ENCODE measurements at places on chromosomes 3 and 15. TPM values are rescaled to one million over a fixed set of nuclear protein-coding genes. Genes with fewer than 3 reads are reported as not detected.
A peak's percentile ranks its signal among the peaks of the same experiment; 100 is the strongest.

GRCh38 chr15:86229936-86230335 lies 150.3 kb downstream of the AGBL1 start:
- H3K36me3 ChIP-seq, result no peaks in the 10 kb centered on the region
- no peak overlapping the region for H3K4me3 ChIP-seq
- no peaks in the 10 kb centered on the region for H3K27me3 ChIP-seq
- no peak for DNase-seq
- H3K27ac ChIP-seq, result no peak overlapping the region
- H3K4me1 ChIP-seq, result peaks cover 13% of the 10 kb centered on the region

DNA sequence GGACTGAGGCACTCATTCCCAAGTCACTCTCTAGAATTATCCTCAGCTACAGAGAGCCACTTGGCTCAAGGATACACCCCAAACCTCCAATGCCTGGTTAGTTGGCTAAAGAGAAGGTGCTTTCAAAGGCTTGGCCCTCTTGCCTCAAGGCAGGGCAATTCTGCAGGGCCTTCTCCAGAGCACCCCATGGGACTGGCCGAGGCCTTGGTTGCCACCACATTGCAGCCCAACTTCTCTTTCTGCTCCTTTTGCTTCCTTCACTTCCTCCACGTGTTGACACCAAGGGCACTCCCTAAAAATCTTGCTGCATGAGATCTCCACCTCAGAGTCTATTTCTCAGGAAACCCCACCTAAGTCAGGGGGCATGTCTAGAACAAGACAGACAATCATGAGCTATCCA lies 36.7 kb downstream of the MEGF11 start:
- no peak overlapping the region for H3K4me3 ChIP-seq
- H3K4me1 ChIP-seq, result peaks cover 5% of the 10 kb centered on the region

DNA sequence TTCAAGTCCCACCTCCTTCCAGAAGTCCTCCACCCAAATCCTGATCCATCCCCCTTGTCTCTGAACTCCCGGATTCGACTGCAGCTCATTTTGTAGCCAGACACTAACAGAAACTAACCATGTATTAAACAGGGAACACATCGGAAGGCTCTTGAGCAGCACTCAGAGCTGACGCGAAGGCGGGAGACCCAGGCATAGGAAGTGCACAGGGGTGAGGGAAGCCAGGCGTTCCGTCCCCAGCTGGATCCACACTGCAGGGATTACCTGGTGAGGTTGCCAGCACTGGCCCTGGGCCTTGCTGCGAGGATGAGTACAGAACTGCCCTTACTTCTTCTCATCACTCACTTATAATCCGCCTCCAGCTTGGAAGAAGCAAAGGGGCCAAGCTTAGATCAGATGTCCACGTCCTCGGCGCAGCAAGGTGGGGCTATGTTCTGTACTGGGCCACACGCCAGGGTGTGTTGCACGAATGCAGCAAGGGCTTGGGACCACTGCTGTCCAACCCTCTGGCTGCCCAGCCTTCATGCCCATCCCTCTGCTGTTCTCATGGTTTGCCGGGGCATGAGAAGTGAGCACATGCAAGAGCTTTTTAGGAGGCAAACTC lies 124.2 kb upstream of the SMAD3 start:
- H3K4me3 ChIP-seq, result no peak overlapping the region
- peaks cover 4% of the 10 kb centered on the region for H3K4me1 ChIP-seq
- peaks cover 6% of the 10 kb centered on the region for H3K27me3 ChIP-seq

GRCh38 chr3:111926266-111926676 lies 52.6 kb upstream of the ABHD10 start:
- H3K36me3 ChIP-seq, result no peaks in the 10 kb centered on the region
- peaks cover 4% of the 10 kb centered on the region for H3K4me1 ChIP-seq
- no peak for DNase-seq

- no peak overlapping the region for H3K4me3 ChIP-seq
- no peaks in the 10 kb centered on the region for H3K27me3 ChIP-seq
- no peaks in the 10 kb centered on the region for H3K36me3 ChIP-seq
- DNase-seq, result no peak
- H3K27ac ChIP-seq, result no peak overlapping the region
- H3K4me1 ChIP-seq, result peaks cover 14% of the 10 kb centered on the region
These were observed 414.6 kb upstream of the TBL1XR1 start for GRCh38 chr3:177611752-177612334.

DNA sequence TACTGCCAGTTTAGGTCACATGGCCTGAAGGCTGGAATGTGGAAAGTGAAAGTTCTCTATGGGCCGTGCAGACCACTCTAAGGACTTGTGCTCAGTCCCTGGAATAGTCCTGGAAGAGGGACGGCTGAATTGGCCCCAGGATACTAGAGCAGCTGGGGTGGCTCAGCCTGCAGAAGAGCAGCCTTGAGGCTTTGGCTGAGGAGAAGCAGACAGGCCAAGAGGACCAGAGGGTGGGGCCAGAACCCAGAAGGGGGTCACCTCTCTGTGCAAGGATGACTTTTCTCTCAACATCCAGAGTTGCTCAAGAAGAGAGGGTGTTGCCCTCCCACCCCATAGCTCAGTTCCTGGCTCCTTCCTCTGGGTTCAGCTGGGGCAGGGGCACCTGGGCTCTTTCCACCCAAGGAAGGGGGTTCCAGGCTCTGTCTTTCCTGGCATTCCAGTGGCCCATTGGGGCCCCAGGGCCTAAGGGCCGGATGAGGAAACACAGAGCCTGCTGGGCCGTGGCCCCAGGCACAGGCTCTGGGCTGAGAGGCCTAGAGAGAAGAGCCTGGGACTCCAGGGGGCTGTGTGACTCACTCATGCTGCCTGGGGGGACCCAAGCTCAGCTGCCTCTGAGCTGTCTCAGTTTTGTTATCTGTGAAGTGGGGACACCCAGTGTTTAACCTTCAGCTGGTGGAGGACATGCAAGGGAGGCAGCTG lies 8.5 kb upstream of the FBLN2 start:
- peaks cover 23% of the 10 kb centered on the region for H3K36me3 ChIP-seq
- no peak overlapping the region for H3K4me3 ChIP-seq
- DNase-seq, result no peak
- H3K4me1 ChIP-seq, result peaks cover 16% of the 10 kb centered on the region
- H3K27me3 ChIP-seq, result peaks cover 16% of the 10 kb centered on the region

- DNase-seq, result no peak
- no peaks in the 10 kb centered on the region for H3K4me1 ChIP-seq
- H3K27me3 ChIP-seq, result peaks cover 3% of the 10 kb centered on the region
- H3K4me3 ChIP-seq, result no peak overlapping the region
These were observed 286.1 kb upstream of the TBL1XR1 start for GRCh38 chr3:177483182-177483967.

DNA sequence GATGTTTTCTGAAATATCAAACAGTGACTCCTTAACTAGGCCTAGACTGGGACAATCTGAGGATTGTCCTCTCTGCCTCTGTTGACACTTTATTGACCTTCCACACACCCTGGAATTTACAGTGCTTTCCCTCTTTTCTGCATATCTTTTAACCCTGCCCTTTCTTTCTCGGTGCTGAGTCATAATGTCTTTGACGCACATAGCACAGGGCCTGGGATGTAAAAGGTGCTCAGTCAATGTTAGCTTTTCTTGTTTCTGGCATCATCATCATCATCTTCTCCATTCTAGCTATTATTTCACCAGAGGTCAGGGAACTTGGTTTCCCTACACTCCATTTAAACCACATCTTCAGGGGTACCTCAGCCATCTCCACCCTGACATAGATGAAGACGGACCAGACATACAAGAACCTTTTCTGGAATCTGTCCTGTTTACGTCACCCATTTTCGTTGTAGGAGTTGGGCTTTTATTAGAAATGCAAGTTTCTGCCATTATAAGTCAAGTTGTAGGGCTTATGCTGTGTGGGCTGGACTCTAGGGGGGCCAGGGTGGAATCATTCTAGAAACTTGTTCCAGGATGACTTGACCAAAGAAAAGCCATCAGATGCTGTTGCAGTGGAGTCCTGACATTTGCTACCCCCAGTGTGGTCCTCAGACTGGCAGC lies 46.6 kb downstream of the ZBTB38 start:
- peaks cover 16% of the 10 kb centered on the region for H3K4me1 ChIP-seq
- H3K36me3 ChIP-seq, result peaks cover 5% of the 10 kb centered on the region
- H3K27ac ChIP-seq, result no peak overlapping the region
- H3K27me3 ChIP-seq, result peaks cover 2% of the 10 kb centered on the region
- DNase-seq, result no peak
- no peak overlapping the region for H3K4me3 ChIP-seq

DNA sequence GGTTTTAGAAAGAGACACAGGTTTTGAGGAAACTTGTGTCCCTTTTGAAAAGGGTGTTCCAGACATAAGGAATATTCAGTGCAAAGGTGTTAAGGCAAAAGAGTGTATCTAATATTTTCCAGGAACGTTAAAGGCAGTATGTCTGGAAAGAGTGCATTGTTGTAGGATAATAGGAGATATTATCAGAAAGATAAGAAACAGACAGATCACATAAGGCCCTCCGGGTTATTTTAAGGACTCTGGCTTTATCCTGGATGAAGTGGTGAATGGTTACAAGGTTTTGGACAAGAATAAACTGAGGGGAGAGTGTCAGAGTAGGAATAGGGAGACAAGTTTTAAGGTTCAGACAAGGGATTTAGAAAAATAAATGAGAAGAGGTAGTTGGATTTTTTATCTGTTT lies 493.7 kb upstream of the GRM7 start:
- no peak for DNase-seq
- no peaks in the 10 kb centered on the region for H3K4me1 ChIP-seq
- no peak overlapping the region for H3K4me3 ChIP-seq
- peaks cover 3% of the 10 kb centered on the region for H3K27me3 ChIP-seq

DNA sequence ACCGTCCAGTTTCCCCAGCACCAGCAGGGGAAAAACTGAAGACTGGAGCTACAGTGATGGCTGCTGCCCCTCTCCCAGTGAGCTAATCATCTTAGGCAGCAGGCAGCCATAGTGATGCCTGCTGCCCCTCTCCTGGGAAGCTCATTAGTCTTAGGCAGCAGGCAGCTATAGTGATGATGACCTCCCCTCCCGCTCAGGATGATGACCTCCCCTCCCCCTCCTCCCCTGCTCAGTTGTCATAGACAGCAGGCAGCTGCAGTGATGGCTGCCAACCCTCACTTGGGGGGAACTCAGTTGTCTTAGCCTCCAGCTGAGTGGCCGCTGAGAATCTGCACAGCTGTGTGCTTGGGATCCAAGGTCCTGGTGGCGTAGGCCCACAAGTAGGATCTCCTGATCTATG lies 80.9 kb upstream of the MANF start:
- no peak overlapping the region for H3K27ac ChIP-seq
- DNase-seq, result peak; percentile 61
- H3K4me1 ChIP-seq, result no peaks in the 10 kb centered on the region
- H3K4me3 ChIP-seq, result no peak overlapping the region

- peaks cover 5% of the 10 kb centered on the region for H3K36me3 ChIP-seq
- no peak overlapping the region for H3K4me3 ChIP-seq
- DNase-seq, result no peak
- peaks cover 5% of the 10 kb centered on the region for H3K4me1 ChIP-seq
These were observed 31.3 kb downstream of the EFL1 start for GRCh38 chr15:82231233-82231632.

- no peak overlapping the region for H3K27ac ChIP-seq
- H3K4me1 ChIP-seq, result no peaks in the 10 kb centered on the region
- no peak overlapping the region for H3K4me3 ChIP-seq
These were observed 67.1 kb upstream of the MCTP2 start for GRCh38 chr15:94164202-94164807.

DNA sequence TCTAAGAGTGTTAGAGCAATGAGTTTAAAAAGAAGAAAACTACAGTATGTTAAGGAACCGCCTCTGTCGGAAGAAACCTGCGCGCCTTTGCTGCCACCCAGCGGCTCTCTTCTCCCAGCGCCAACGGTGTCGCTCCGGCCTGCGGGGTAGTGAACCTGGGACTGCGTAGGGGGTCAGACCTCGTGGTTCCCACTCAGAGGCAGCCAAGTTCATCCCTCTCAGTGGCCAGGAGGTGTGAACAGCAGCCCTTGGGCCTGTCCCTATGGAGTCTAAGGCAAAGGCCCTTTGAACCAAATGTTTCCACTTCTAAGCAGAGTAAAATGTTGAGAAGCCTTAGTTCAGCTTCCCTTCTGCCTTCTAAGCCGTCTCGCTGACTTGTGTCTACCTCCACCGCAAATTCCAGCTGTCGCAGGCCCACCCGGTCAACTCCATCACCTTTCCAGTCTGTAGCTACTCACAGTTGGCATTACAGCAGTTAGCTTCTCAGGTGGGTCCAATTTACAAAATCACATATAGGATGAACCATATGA lies 980 bp upstream of the RAB27A start:
- DNase-seq, result peak; percentile 87
- no peak overlapping the region for H3K27ac ChIP-seq
- H3K4me3 ChIP-seq, result peak overlapping the region; percentile 71
- H3K27me3 ChIP-seq, result peaks cover 7% of the 10 kb centered on the region

GRCh38 chr3:13548696-13549622 lies at the start of gene FBLN2:
TSS of gene FBLN2 (plus strand) at chr3:13549125. CDS start at chr3:13570356, 21,231 bp downstream.
- peaks cover 13% of the 10 kb centered on the region for H3K27me3 ChIP-seq
- no peak within 1 kb of the TSS for H3K27ac ChIP-seq
- DNase-seq, result peak; percentile 62
- H3K36me3 ChIP-seq, result no peaks in the 10 kb centered on the region
- peak within 1 kb of the TSS; percentile 61 for H3K4me3 ChIP-seq

DNA sequence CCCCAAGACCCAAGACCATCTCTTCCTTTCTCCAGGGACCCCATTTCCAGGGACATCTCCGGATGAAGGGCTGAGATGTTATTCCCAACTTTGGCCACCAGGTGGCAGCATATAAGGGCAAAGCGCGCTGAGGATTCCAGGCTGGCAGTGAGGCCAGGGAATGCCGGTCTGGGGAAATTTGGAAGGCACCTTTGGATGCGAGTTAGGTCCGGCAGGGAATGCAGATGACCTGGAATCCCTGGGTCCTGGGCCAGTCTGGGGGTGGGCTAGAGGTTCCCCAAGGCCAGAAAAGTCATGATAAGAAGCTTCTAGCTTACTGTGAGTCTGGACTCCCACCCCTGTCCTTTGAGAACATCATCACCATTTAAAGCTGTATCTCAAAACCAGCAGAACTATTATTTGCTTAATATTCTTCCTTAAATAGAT lies 1.6 kb upstream of the CHST13 start:
- H3K4me1 ChIP-seq, result peaks cover 8% of the 10 kb centered on the region
- peak; percentile 80 for DNase-seq
- H3K4me3 ChIP-seq, result no peak overlapping the region
- no peak overlapping the region for H3K27ac ChIP-seq

GRCh38 chr3:137024348-137024747 lies 66.6 kb downstream of the IL20RB start:
- no peak for DNase-seq
- H3K4me3 ChIP-seq, result no peak overlapping the region
- no peak overlapping the region for H3K27ac ChIP-seq
- peaks cover 3% of the 10 kb centered on the region for H3K27me3 ChIP-seq
- no peaks in the 10 kb centered on the region for H3K36me3 ChIP-seq

GRCh38 chr3:112734736-112735350 lies 93.9 kb upstream of the CCDC80 start:
- H3K4me1 ChIP-seq, result peaks cover 13% of the 10 kb centered on the region
- no peak overlapping the region for H3K27ac ChIP-seq
- DNase-seq, result peak; percentile 68
- peaks cover 2% of the 10 kb centered on the region for H3K27me3 ChIP-seq
- H3K36me3 ChIP-seq, result no peaks in the 10 kb centered on the region
- H3K4me3 ChIP-seq, result no peak overlapping the region

DNA sequence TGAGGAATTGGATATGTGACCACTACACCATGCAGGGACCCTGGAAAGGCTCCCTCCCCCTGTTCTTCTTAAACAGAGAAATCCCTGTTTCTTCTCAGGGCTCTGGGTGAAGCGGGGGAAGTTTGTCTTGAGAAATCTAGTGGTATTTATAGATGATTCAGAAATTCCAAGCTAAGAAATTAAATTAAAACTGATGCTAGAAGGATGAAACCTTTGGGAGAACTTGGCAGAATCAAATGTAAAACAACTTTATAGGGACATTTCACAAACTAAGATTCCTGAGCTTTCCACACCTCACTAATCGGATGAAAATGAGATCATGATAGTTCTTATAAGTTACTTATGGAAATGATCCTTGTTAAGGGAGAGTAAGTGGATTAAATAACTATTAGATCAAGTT lies 54.2 kb downstream of the FBXL2 start:
- H3K27me3 ChIP-seq, result peaks cover 2% of the 10 kb centered on the region
- no peak for DNase-seq
- no peak overlapping the region for H3K27ac ChIP-seq
- H3K4me1 ChIP-seq, result no peaks in the 10 kb centered on the region

The SOX14 gene
- total RNA-seq, result not detected

The JMJD7 gene
- 26.6 TPM for total RNA-seq
